Heart left ventricle (tissue), 16 donors: ENCODE measurements at places on chromosomes 16 and 17.

DNA sequence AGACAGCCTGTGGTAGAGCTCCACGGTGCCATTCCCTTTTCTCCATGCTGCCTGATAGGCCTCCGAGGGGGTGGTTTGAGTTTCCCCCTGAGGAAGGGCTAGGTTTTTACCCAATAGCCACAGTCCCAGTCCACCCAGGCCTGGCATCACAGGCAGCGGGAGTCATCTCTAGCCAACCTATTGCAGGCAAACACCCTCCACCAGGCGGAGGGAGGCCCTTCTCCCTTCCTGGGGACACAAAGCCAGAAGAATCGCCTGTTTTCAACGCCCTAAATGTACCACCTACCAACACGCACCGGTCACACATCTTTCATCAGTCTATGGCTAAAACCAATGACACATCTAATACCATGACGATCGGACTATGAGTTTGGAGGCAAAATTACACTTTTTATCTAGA is 7.4 kb downstream of the CSNK1D start:
- DNase-seq = no peak

DNA sequence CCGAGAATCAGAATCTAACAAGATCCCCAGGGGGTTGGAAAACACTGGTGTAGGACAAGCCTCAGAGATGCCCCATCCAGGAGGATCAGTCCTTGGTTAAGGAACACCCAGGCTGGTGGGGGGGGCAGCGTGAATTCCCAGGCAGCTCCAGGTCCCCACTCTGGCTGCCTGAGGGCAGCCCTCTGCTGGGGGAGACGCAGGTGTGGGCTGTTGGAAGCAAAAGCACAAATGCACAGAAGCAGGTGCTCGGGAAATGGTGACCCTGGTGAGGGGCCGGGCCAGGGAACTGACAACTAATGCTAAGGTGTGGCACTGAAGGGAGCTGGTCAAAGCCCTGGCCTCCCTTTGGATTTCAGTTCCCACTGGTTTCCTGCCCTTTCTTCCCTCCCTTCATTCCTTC is 140.8 kb upstream of the CDH5 start:
- no peak for DNase-seq

DNA sequence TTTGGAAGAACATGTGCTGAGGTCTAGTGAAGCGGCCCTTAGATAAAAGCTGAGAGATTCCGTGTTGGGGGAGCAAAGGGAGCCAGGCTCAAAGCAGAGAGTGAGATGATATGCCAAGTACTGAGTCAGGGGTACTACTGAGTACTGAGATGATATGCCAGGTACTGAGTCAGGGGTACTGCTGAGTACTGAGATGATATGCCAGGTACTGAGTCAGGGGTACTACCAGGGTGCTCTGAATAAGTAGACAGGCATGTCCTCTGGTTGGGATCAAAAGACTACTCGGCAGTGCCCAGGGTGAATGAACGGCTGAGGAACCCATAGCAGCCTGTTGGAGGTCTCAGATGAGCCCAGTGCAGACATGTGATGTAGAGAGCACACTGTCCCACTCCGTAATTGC is 239.0 kb downstream of the SOX9 start:
- DNase-seq = no peak

DNA sequence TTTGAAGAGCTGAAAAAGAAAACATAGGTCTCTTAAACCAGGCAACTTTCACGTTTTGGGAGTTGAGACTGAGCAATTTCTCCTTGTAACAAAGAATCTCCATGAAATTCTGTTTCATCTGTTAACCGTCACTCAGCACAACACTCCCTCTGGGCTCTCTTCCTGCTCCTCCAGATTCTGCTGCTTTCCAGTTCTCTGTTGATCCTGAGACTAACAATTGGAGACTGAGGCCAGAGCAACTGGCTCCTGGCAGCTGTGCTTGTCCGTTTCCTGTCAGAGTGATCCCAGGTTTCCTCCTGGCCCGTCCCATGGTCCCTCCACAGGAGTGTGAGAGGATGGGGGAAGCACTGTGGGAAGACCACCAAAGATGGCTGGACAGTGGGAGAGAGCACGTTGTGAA is 32.5 kb downstream of the IST1 start:
- DNase-seq = peak; percentile 18

DNA sequence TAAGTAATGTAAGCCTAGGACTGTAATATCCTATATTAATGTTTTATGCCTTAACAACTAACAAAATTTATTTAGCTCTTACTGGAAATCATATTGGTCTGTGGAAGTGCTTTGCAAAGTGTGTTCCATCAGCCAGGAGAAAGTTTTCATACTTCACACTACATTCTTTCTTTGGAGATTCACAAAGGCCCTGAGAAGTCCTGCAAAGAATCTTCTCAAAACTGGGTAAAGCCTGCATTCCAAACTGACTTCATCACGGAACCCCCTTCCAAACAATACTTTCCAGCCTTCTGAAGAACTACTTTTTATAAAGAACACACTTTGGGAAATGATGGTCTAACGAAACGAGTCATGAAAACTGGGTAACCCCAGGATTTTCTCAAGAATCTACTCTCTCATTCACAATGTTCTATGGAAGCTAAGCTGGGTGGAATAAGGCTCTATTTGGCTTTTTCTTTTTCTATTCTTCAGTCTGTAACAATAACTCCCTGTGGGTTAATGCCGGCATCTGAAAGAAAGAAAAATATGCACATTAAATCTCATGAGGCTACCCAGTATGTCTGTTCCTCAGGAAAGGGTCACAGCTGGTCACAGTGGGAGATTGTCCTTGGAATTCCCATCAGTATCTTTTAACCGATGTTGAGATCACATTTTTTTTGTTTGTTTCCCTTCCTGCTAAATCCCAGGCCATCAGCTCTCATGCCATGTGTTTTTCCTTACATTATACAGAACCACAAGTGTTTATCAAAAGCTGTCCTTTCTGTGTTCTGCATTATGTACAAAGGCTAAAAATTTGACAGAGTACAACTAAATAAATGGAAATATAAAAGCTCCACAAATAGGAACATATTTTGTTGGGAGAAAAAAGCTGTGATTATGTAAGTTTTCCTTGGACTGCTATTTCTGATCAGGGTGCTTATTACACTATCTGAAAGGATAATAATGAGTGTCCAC is 12.8 kb upstream of the AKAP1 start:
- no peak for DNase-seq

GRCh38 chr16:73793260-73793659 is 503.4 kb upstream of the PSMD7 start:
- DNase-seq = no peak

GRCh38 chr16:22070361-22071330 is 21.7 kb upstream of the VWA3A start:
- no peak for DNase-seq

DNA sequence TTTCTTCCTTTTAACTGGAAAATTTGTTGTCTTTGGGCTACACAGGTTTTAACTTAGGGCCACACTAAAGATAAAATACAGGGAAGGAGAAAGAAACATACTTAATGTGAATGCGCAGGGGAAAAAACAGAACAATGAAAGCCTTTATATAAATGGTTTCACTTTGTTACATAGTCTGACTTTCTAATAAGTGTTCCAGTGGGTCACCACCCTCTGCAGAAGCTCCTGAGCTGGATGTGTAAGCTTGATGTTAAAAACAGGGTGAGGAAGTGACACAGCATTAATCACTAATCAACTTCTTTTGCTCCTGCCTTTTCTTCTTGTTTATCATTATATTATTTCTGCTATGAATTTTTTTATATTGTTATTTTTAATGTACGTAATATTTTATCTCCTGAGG is 445.6 kb upstream of the CA10 start:
- DNase-seq = no peak

DNA sequence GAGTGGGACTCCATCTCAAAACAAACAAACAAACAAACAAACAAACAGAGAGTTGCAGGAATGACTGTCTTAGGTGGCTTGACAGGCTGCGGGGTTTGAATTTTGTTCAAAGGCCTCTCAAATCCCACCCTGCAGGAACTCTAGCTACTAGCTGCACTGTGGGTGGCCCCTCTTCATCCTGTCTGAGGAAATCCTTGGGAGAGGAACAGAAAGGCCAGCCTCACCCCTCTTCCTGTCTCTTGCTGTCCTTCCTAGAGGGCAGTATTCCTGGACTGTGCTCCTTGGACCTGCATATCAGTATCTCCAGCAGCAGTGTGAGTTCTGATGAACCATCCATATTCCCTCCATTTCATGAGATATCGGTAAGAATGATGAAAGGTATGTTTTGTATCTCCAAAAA is 2.0 kb upstream of the CCDC92B start:
- no peak for DNase-seq
